Kidney tubule cell (primary cell): ENCODE measurements at places on chromosomes 6 and 20.
A peak's percentile ranks its signal among the peaks of the same experiment; 100 is the strongest.

DNA sequence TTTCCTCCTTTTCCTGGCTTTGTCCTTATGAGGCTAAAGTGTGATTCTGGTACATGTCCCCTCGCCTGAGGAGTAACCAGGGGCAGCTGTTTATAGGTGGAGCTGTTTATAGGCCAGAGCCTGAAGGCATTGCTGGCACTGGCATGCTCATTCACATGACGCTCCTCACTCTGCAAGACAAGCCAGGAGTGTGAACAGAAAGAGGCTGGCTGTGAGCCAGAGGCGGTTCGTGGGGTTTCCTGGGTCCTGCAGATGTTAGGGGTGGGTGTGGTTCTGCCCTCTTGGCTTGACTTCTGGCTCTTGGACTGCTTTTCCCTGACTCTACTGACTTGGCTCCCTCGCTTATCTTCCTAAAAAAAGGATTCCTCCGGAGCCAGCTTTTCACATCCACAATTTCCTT is 12.8 kb upstream of the MDFI start:
- no peak for DNase-seq

DNA sequence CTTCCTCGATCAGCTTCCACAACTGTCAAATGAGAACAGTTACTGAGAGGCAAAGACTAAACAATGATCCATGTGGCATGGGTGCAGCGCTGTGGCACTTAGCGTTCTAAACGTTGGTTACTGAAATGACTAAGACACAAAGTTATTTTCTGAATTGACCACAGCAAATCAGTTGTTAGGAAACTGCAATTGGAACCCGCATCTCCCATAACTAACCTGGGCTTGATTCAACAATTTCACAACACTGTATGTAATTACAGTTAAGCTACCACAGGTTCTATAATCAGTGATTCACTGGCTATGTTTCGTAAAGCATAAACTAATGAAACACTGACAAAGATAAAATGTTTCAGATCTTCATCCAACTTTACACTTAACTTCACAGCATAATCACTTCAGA is 12.5 kb downstream of the WDR27 start:
- peak; percentile 40 for DNase-seq

GRCh38 chr6:113385020-113385431 is 472.1 kb upstream of the MARCKS start:
- DNase-seq = no peak

DNA sequence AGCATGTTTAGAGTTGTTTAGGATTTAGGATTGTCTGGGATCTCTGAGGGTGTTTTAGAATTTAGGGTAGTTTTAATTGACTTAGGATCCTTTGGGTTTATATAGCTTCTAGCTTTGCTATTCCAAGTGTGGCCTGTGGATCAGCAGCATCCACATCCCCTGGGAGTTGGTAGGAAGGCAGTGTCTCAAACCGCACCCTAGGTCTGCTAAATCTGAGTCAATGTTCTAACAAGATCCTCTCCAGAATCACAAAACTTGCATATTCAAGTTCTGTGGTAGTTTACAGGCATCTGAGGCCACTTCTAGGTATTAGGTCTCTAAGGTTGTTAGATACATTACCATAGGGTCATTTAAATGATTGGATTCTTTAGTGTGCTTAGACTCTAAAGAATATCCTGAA is 48.3 kb downstream of the PRND start:
- no peak for DNase-seq

GRCh38 chr6:107101686-107102413 is 13.5 kb downstream of the BEND3 start:
- no peak for DNase-seq

DNA sequence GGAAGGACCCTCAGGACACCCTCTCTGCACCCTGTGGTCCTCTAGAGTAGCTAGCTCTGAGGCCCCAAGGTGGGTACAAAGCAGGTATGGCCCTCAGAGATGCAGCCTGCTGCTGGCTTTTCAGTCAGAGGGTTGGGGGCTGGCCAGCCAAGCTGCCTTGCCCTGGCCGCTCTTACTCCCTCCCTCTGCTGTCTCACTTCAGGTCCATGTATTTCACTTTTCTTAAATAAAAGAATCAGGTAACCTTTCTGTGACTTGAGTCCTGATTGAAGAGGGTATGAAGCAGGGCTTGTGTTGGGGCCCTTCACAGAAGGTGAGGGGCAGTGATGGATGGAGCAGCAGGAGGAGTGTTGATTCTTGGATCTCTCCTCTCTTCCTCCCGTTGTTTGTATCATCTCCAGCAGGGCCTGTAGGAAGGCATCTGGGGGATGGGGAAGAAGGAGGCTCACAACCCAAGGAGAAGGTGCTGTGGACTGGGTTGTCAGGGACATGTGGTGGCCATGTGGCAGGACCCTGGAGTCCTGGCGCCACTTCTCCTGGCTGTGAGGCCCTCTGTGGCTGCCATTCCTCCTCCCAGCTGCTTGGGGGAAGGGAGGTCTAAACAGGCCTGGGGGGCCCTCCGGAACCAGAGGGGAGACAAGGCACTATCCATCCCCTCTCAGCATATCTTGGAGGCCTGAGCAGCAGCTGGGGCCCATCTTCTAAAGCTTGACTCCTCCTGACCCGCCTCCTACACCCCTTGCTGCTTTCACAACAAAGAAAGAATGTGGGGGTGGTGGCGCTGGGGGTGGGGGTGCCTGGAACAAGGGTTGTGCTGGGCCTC is 1.1 kb upstream of the PTK7 start:
- DNase-seq = no peak

DNA sequence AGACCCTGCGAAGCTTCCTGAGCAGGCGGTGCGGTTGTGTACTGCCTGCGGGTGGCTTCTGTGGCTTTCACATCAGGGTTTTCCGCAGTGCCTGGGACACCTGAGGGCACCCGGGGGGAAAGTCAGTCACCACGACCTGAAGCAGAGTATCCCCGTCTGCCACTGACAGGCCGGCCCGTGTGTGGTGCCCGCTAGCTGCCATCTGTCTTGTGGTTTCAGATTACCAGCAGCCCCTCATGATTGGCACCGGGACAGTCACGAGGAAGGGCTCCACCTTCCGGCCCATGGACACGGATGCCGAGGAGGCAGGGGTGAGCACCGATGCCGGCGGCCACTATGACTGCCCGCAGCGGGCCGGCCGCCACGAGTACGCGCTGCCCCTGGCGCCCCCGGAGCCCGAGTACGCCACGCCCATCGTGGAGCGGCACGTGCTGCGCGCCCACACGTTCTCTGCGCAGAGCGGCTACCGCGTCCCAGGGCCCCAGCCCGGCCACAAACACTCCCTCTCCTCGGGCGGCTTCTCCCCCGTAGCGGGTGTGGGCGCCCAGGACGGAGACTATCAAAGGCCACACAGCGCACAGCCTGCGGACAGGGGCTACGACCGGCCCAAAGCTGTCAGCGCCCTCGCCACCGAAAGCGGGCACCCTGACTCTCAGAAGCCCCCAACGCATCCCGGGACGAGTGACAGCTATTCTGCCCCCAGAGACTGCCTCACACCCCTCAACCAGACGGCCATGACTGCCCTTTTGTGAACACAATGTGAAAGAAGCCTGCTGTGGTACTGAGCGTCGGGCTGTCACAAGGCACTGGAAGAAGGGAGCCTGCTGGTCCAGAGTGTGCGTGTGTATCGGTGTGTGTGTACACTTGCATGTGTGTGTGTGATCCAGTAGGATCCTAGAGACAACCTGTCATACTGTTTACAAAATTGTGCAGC is 54.4 kb downstream of the GOPC start:
- DNase-seq = peak; percentile 75

DNA sequence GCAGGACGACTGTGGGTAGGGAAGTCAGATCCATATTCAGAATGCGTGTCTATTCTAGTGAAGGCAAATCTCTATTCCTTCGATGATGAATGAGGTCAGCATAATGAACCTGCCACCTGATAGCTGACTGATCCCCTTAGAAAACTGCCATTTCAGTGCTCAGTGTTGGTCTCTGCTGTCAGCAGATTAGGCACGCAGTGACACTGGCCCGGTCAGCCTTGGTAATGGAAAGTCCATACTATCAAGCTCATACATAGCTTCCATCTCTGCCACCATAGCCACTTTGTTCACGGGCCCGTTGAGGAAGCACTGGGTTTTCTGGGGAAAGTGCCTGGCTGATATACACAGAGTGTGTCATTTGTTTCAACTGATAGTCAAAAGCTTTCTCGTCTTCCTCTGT is 54.0 kb downstream of the C6orf52 start:
- no peak for DNase-seq

- DNase-seq = peak; percentile 60
These were observed 23.1 kb upstream of the HMGN3 start for GRCh38 chr6:79257381-79258205.

- no peak for DNase-seq
These were observed 121.4 kb downstream of the AGPAT4 start for GRCh38 chr6:161152527-161152862.

- DNase-seq = no peak
These were observed 447.9 kb downstream of the HTR1B start for GRCh38 chr6:77015350-77015749.

- no peak for DNase-seq
These were observed 13.0 kb downstream of the DYNLT2 start for GRCh38 chr6:169738204-169738975.

DNA sequence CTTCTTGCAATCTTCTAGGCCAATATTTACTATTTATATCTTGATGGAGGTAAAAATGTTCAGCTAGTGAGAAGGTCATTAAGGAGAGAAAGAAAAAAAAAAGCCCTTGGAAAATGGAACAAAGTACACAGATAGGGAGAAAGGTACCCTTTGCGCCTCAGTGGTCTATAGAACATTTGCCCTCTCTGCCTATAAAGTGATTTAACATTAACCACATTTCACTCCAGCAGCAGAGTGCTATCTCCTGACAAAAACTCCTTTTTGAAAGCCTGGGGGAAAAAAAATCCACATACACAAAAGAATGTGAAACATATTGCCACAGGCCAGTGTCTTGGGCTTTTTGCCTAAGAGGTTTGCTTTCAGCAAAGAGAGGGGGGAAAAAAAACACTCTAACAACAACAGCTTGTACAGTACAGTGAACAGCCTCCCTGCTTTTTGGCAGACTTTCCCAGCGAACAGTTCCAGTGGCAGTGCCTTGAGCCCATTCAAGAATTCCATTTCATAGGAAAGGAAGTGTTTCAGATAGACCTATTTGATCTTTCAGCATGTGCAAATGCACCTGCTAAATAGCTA is 695 bp downstream of the ARHGAP18 start:
- no peak for DNase-seq

- no peak for DNase-seq
These were observed 239.9 kb downstream of the TSHZ2 start for GRCh38 chr20:53212018-53212417.

DNA sequence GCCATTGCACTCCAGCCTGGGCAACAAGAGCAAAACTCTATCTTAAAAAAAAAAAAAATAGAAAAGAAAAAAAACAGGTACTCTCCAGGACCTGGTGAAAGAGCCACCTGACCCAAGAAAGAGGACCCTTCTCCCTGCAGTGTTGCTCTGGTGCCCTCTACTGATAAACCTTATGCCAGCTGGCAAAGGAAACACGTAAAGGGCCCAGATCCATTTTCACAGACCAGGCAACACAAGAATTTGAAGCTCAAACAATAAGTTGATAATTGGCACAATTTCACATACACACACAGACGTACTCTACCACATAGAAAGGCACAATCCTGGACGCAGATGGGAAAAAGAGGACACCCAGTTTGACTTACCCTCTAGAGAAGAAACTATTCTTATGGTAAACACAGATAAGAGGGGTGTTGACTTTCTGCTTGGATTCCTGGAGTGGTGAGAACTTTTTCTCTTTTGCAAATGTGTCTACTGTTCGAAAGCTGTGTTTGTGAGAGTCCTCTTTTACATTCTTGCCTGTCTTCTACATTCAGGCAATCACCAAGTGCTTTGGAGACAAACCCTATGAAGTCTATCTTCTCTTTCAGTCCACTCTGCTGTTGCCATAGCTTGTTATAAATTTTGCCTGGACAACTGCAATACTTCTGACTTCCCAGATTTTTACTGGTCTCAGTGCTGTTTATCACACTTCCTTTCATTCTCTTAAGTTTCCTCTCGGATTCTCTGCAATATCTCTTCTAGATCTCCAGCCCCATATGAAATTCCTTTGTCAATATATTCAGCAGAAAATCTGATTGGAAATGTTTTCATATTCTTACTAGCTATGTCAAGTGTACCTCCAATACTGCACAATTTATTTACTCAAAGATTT is 6.4 kb upstream of the SNRPB start:
- no peak for DNase-seq

DNA sequence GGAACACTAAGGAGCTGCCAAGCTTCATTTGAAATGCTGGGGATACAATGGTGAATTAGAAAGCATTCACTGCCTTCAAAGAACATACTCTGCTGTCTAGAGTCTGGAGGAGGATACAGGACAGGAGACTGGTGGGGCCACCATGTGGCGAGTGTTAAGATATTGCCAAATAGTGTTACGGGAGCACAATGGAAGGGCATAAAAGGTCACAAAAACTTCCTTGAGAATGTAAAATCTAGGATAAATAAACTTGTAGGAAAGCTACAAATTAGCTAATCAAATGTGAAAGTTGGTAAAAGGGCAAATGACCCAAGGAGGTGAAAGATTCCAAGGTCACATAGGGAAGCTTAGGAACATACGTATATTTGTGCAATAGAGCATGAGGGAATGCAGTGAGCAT is 271.7 kb downstream of the RFPL4B start:
- peak; percentile 18 for DNase-seq

GRCh38 chr6:14174996-14175395 is 57.4 kb downstream of the CD83 start:
- no peak for DNase-seq

DNA sequence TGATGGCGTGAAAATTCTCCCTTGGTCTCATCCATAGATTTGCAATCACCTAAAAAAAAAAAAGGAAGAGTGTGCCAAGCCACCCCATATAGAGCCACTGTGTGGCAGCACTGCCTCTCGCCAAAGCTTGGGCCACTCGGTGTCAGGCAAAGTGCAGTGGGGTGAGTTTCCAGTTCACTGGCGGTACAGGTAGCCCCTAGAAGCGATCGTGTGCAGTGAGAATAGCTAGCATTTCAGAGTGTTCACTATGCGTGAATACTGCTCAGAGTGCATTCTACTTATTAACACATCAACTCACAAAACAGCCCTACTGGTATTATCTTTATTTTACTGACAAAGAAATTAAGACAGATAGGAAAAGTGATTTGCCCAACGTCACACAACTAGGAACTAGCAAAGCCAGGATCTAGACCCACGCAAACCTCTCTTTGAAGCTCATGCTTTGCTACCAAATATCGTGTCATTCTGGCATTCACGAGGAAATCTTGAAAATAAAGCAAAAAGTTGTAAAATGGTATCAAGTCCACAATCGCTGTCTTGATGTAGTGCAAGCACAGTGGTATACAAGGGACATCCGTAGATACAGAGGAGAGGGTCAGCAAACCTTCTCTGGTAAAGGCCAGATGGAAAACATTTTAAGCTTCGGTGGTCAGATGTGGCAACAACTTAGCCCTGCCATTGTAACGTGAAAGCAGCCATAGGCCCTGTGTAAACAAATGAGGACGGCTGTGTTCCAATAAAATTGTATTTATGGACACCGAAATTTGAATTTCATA is 10.4 kb upstream of the GCNT2 start:
- DNase-seq = peak; percentile 80

DNA sequence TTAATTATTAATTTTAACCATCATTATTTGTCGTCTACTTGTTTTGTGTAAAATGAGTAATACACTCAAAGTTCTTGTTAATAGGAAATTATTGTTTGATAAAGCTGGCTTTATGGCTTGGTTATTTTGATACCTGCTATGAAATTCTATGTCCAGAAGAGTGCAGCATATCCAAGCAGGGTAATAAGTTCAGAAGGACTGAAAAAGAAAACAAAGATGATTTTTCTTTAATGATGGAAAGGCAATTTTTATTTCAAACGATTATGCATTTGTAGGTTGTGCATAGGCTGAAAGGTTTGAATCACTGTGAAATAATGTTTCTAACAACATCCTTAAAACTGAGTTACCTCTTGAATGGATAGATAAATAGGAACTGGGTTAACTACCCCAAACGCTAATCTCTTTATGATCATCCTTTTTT is 1.4 kb upstream of the MAN1A1 start:
- peak; percentile 56 for DNase-seq
